ENCODE measurements at places on chromosomes 7 and 10.

- no peak for DNase-seq
Measured at GRCh38 chr7:86914551-86914950, 144.9 kb downstream of the ELAPOR2 start.

GRCh38 chr10:79422178-79422892 is 23.1 kb downstream of the ZCCHC24 start:
- DNase-seq = no peak

GRCh38 chr7:69412331-69413146 is 185.7 kb upstream of the AUTS2 start:
- DNase-seq = no peak

- DNase-seq = no peak
Measured at GRCh38 chr7:25026156-25026555, 46.2 kb upstream of the OSBPL3 start.

GRCh38 chr7:155571581-155572345 is 25.4 kb upstream of the CNPY1 start:
- no peak for DNase-seq

DNA sequence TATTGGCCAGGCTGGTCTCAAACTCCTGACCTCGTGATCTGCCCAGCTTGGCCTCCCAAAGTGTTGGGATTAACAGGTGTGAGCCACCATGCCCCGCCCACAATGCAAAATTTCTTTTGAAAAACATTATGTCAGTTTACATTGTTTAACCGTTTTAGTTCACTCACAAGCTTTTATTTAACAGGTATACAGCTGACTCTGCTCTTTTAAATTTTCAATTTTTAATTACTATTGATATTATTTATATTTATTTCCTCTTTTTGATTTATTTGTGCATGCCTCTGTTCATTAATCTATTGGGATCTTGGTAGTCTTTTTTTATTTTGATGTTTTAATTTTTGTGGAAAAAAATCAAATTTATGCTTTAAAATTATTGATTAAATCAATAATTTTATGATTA is 16.9 kb downstream of the ZKSCAN5 start:
- no peak for DNase-seq

GRCh38 chr10:78382772-78383171 is 349.1 kb downstream of the RPS24 start:
- DNase-seq = no peak

DNA sequence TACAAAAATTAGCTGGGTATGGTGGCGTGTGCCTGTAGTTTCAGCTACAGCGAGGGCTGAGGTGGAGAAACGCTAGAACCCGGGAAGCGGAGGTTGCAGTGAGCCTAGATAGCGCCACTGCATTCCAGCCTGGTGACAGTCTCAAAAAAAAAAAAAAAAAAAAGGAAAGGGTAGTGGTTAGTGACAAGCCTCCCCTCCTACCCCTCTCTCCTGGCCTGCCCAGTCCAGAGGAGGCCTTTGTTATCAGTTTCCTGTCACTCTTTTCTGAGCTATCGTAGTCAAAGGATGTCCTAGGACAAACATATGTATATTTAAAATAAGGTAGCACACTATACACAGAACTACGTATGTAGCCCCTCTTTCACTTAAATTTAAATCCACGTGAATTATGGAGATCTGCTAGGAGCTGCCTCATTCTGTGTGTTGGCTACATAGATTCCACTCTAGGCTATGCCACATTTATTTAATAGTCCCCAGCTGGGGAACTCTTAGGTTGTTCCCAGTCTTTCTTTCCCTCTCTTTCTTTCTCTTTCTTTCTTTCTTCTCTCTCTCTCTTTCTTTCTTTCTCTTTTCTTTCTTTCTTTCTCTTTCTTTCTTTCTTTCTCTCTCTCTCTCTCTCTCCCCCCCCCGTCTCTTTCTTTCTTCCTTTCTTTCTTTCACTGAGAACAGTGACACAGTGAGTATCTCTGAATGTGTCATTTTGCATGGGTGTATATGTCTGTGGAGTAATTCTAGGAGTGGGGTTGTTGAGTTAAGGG is 3.9 kb downstream of the TSPAN15 start:
- DNase-seq = no peak

- DNase-seq = no peak
Measured at GRCh38 chr7:157477550-157478212, 140.9 kb downstream of the DNAJB6 start.

GRCh38 chr10:114810926-114811325 is 10.7 kb upstream of the FHIP2A start:
- no peak for DNase-seq

GRCh38 chr7:100446040-100446439 is 9.7 kb upstream of the PPP1R35 start:
- no peak for DNase-seq

DNA sequence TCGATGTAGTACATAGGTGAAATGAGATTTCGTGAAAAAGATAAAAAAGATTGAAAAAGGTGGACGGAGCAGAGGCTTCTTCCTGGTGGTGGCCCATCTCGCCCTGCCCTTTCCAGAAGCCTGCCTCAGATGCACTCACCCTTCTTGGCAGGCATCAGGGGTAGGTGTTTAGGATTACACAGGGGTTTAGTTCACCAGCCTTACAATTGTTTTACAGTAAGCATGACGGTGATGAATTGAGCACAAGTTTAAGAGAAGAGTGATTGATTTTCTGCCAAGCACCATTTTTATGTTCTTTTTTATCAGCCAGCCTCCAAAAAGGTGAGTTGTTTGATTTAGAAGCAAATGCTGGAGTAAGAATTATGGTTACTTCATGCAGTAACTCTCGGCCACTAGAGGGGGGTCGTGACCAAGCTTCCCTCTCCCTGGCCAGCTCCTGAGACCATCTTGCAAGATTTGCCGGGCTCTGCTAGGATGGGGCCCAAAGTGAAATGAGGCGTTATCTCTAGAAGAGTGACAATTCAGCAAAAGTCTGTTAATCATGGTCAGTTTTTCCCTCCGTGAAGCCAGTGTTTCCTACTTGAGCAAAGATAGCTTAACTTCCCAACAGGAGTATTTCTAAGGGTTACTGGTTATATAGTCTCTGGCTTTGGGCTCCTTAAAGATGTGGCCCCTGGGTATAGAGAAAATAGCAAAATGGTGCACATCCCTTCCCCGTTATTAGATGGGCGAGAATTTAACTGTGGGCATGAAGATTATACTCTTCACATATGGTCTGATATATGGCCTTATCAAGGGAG is 228.8 kb downstream of the BMPER start:
- peak; percentile 10 for DNase-seq

- no peak for DNase-seq
Measured at GRCh38 chr7:26447116-26447515, 155.5 kb downstream of the SNX10 start.
